IMR-90 (cell line): ENCODE measurements at places on chromosomes 7 and 10. TPM values are rescaled to one million over a fixed set of nuclear protein-coding genes. Genes with fewer than 3 reads are reported as not detected.

Gene PSPH
- 48.4 and 55.8 TPM in 2 replicates for total RNA-seq

Gene RNF32
- 0.36 and 0.56 TPM in 2 replicates for total RNA-seq

Gene GCK
- total RNA-seq, result 0.18 and 0.28 TPM in 2 replicates

Gene CLEC5A
- not detected in 2 replicates for total RNA-seq

Gene AOAH
- total RNA-seq, result not detected in 2 replicates

Gene ACTL6B
- total RNA-seq, result not detected in 2 replicates

Gene CYP2W1
- total RNA-seq, result not detected in 2 replicates
